Progenitor cell of endocrine pancreas (in vitro differentiated cells): ENCODE measurements at places on chromosomes 13 and 19. TPM values are rescaled to one million over a fixed set of nuclear protein-coding genes. Genes with fewer than 3 reads are reported as not detected.

The SRRM5 gene
- total RNA-seq, result 0.64 and 0.79 TPM in 2 replicates

The DNAJC15 gene
- 27.4 and 30.0 TPM in 2 replicates for total RNA-seq

The WDR87 gene
- total RNA-seq, result 0.02 TPM in 1 of 2 replicates, not detected in the other

GRCh38 chr13:46181840-46182490 lies at the start of gene LCP1:
Gene LCP1 (minus strand): TSS chr13:46182177. CDS start chr13:46159662, 22,515 bp downstream.
- H3K4me1 ChIP-seq, result peaks cover 26% of the 10 kb centered on the region
- no peaks in the 10 kb centered on the region for H3K27me3 ChIP-seq
- DNase-seq, result no peak
- no peaks in the 10 kb centered on the region for H3K36me3 ChIP-seq
- H3K4me3 ChIP-seq, result peak within 1 kb of the TSS; percentile 55

- H3K27me3 ChIP-seq, result no peaks in the 10 kb centered on the region
- H3K27ac ChIP-seq, result no peak overlapping the region
- H3K36me3 ChIP-seq, result peaks cover 1% of the 10 kb centered on the region
- DNase-seq, result no peak
Measured at GRCh38 chr19:15042826-15043225, 6.5 kb upstream of the CASP14 start.

- H3K27ac ChIP-seq, result no peak overlapping the region
- no peak overlapping the region for H3K4me3 ChIP-seq
- no peak for DNase-seq
- peaks cover 9% of the 10 kb centered on the region for H3K27me3 ChIP-seq
- no peaks in the 10 kb centered on the region for H3K36me3 ChIP-seq
Measured at GRCh38 chr19:51181377-51181912, 39.3 kb downstream of the SIGLEC7 start.

- H3K36me3 ChIP-seq, result no peaks in the 10 kb centered on the region
- no peak for DNase-seq
- H3K4me3 ChIP-seq, result no peak overlapping the region
- peaks cover 43% of the 10 kb centered on the region for H3K4me1 ChIP-seq
- H3K27ac ChIP-seq, result peak overlapping the region; percentile 56
Measured at GRCh38 chr13:95154413-95154886, 146.8 kb downstream of the ABCC4 start.

DNA sequence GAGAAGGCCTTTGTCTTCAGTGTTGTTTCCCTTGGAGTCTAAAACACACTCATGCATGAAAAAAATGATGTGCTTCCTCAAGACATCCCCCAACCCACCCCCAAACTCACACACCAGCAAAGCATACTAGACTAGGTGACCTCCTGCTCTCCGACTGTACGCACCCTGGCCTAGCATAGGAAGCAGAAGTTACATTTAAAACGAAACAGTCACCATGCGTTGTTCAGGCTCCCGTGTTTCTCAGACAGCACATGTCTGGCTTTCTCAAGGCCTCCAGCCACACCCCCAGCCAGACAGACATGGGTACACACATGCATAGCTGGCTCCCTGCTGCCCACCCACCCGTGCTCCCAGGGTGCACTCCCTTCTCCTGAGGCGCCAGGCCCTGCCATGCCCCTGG lies 28.7 kb upstream of the C1QTNF9 start:
- no peak for DNase-seq
- H3K36me3 ChIP-seq, result no peaks in the 10 kb centered on the region
- H3K27ac ChIP-seq, result no peak overlapping the region
- no peak overlapping the region for H3K4me3 ChIP-seq

- H3K36me3 ChIP-seq, result no peaks in the 10 kb centered on the region
- DNase-seq, result no peak
- H3K27ac ChIP-seq, result no peak within 1 kb of the TSS
- H3K27me3 ChIP-seq, result peaks cover 70% of the 10 kb centered on the region
- peaks cover 8% of the 10 kb centered on the region for H3K4me1 ChIP-seq
- peak within 1 kb of the TSS; percentile 50 for H3K4me3 ChIP-seq
Measured at GRCh38 chr13:30905932-30906383, at the start of gene MEDAG. Gene MEDAG (plus strand): TSS chr13:30906271. CDS start chr13:30906516, 245 bp downstream.
